ENCODE measurements at places on chromosomes 6 and 20. TPM values are rescaled to one million over a fixed set of nuclear protein-coding genes. Genes with fewer than 3 reads are reported as not detected.

DNA sequence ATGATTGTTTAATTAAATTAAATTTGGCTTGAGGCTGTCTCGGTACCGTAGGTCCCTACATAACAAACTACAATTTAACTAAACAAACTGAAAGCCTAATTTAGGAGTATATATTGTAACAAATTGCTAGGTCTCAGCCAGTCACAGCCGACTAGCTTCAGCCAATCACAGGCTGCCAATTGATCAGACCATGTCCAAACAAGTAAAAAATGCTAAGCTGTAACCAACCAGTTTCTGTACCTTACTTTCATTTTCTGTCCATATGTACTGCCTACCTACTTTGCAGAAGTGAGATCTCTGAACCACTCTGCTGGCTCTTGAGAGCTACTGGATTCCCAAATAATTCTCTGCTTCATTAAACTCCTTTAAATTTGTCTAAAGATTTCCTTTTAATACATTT lies 648.0 kb upstream of the GJE1 start:
- DNase-seq = no peak
- no peak overlapping the region for H3K27ac ChIP-seq
- no peaks in the 10 kb centered on the region for H3K36me3 ChIP-seq
- no peak overlapping the region for H3K4me3 ChIP-seq
- H3K27me3 ChIP-seq = no peaks in the 10 kb centered on the region
- H3K4me1 ChIP-seq = no peaks in the 10 kb centered on the region

GRCh38 chr6:133130863-133131262 lies 110.3 kb upstream of the EYA4 start:
- H3K4me3 ChIP-seq = no peak overlapping the region
- H3K27me3 ChIP-seq = no peaks in the 10 kb centered on the region
- H3K4me1 ChIP-seq = peaks cover 9% of the 10 kb centered on the region
- H3K27ac ChIP-seq = no peak overlapping the region
- H3K36me3 ChIP-seq = no peaks in the 10 kb centered on the region
- DNase-seq = peak; percentile 55

- no peaks in the 10 kb centered on the region for H3K4me1 ChIP-seq
- no peaks in the 10 kb centered on the region for H3K27me3 ChIP-seq
- H3K27ac ChIP-seq = no peak overlapping the region
- H3K36me3 ChIP-seq = no peaks in the 10 kb centered on the region
- no peak overlapping the region for H3K4me3 ChIP-seq
These were observed 47.1 kb upstream of the ENTPD6 start for GRCh38 chr20:25148181-25148981.

GRCh38 chr20:58569241-58570125 lies 54.3 kb upstream of the APCDD1L start:
- H3K27me3 ChIP-seq = no peaks in the 10 kb centered on the region
- H3K36me3 ChIP-seq = no peaks in the 10 kb centered on the region
- DNase-seq = no peak
- peaks cover 44% of the 10 kb centered on the region for H3K4me1 ChIP-seq

DNA sequence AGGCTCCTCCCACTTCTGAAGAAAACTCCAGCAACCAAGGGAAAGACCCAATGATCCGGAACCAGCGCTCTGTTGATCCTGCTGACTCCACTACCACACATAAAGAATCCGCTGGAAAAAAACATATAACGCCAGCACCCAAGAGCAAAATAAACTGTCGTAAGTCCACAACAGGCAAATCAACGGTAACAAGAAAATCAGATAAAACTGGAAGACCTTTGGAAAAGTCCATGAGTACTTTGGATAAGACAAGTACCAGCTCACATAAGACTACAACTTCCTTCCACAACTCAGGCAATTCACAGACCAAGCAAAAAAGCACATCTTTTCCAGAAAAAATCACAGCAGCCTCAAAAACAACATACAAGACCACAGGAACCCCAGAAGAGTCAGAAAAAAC lies 8.0 kb downstream of the MUCL3 start:
- no peaks in the 10 kb centered on the region for H3K36me3 ChIP-seq
- H3K4me1 ChIP-seq = no peaks in the 10 kb centered on the region
- no peak overlapping the region for H3K4me3 ChIP-seq
- peaks cover 9% of the 10 kb centered on the region for H3K27me3 ChIP-seq
- H3K27ac ChIP-seq = no peak overlapping the region
- no peak for DNase-seq

DNA sequence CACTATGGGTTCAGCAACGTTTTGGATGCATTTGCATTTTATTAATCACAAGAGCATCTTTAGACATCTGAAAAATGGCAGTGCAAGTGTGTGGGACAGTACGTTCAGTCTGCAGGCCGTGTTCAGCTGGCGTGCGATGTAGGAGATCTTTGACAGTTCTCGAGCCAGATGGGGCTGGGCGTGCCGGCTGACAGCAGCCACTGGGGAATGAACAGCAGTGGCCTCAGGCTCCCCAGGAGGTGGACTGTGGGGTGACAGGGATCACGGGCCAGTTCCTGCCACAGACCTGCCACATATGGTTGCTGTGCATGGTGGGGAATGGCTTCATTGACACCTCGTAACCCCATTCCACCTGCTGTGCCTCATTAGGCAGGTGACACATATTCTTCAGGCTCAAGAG lies 16.4 kb upstream of the MLN start:
- no peaks in the 10 kb centered on the region for H3K4me1 ChIP-seq
- H3K36me3 ChIP-seq = no peaks in the 10 kb centered on the region
- DNase-seq = no peak
- no peaks in the 10 kb centered on the region for H3K27me3 ChIP-seq
- no peak overlapping the region for H3K4me3 ChIP-seq

GRCh38 chr6:52510213-52510562 lies 66.7 kb downstream of the TRAM2 start:
- no peaks in the 10 kb centered on the region for H3K27me3 ChIP-seq
- H3K36me3 ChIP-seq = peaks cover 4% of the 10 kb centered on the region
- H3K4me1 ChIP-seq = peaks cover 24% of the 10 kb centered on the region

DNA sequence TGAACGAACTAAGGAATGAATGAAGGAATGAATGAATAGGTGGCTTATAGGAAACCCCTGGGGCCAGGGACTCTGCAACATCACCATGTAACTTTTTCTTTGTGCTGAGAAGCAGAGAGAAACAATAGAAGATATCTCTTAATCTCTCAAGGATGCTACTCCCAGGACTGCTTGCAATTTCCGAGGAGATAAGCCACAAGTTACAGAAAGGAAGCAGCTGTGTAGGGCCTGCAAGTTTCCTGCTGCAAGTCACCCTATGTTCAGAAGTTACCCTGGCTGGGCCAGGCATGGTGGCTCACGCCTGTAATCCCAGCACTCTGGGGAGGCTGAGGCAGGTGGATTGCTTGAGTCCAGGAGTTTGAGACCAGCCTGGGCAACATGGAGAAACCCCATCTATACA lies 7.3 kb upstream of the MAVS start:
- H3K27me3 ChIP-seq = no peaks in the 10 kb centered on the region
- DNase-seq = no peak
- H3K4me3 ChIP-seq = no peak overlapping the region
- H3K36me3 ChIP-seq = no peaks in the 10 kb centered on the region
- no peaks in the 10 kb centered on the region for H3K4me1 ChIP-seq

- H3K4me3 ChIP-seq = no peak overlapping the region
- DNase-seq = peak; percentile 75
- H3K36me3 ChIP-seq = no peaks in the 10 kb centered on the region
- H3K27me3 ChIP-seq = no peaks in the 10 kb centered on the region
These were observed 197.3 kb upstream of the PROKR2 start for GRCh38 chr20:5513975-5514516.

- no peaks in the 10 kb centered on the region for H3K36me3 ChIP-seq
- DNase-seq = no peak
- H3K27me3 ChIP-seq = no peaks in the 10 kb centered on the region
- no peak overlapping the region for H3K27ac ChIP-seq
- H3K4me1 ChIP-seq = peaks cover 18% of the 10 kb centered on the region
These were observed 116.9 kb downstream of the SLX4IP start for GRCh38 chr20:10551732-10552724.

DNA sequence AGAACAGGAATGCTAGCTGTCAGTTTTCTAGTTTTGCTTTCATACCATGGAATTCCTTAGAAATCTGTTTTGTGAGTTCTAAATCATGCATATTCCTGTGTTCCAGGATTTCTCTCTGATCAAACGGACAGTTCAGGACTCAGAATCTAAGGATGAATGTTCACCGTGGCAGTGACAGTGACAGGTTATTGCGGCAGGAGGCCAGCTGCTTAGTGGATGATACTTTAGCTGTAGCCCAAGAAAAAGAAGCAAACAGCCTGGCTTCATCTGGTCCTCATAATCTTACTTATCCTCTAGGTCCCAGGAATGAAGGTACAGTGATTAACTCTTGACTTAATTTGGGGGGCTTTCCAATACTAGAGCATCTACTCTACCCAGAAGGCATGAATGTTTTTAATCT lies 27.1 kb downstream of the KCTD20 start:
- no peak for DNase-seq
- no peaks in the 10 kb centered on the region for H3K27me3 ChIP-seq
- no peak overlapping the region for H3K4me3 ChIP-seq

DNA sequence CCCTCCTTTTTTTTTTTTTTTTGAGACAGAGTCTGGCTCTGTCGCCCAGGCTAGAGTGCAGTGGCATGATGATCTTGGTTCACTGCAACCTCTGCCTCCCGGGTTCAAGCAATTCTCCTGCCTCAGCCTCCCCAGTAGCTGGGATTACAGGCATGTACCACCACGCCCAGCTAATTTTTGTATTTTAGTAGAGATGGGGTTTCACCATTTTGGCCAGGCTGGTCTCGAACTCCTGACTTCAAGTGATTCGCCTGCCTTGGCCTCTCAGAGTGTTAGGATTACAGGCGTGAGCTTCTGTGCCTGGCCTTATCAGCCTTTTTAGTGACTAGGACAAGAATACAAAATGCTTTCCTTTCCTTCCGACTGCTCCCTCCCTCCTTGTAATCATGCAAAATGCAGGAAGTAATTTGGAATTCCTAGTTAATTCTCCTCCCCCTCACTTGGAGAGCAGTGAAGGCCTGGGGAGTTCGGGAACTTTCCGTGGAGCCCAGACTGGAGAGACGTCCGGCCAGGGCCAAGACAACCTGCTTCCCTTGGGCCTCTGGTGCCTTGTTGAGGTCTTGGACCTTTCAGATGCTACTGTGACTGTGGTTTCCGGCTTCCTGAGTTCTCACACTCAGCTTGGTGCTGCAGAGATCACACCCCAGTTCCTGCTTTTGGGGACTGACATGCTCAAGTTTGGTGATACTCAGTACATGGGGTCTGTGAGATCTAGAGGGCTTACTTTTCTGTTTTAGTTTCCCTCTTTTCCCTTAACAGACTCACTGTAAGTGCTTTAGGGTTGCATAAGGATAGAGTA lies 3.9 kb upstream of the PHF20 start:
- no peak overlapping the region for H3K27ac ChIP-seq
- H3K36me3 ChIP-seq = no peaks in the 10 kb centered on the region
- peaks cover 12% of the 10 kb centered on the region for H3K4me1 ChIP-seq

DNA sequence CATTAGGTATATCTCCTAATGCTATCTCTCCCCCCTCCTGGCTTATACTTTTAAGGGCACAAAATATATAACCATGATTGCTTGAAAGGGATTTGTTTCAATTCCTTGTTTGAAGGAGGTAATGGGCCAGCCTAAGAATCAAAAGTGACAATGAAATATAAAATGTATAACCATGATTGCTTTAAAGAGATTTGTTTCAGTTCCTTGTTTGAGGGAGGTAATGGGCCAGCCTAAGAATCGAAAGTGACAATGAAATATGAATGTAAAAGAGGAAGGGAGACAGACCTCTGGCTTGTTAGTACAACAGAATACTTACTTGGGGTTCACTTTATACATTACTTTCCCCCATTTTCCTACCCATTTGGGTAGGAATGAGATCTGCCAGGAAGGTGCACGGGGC lies 55.5 kb downstream of the FOXC1 start:
- no peaks in the 10 kb centered on the region for H3K27me3 ChIP-seq
- H3K36me3 ChIP-seq = no peaks in the 10 kb centered on the region
- DNase-seq = no peak
- no peak overlapping the region for H3K4me3 ChIP-seq
- H3K4me1 ChIP-seq = peaks cover 6% of the 10 kb centered on the region
- no peak overlapping the region for H3K27ac ChIP-seq

DNA sequence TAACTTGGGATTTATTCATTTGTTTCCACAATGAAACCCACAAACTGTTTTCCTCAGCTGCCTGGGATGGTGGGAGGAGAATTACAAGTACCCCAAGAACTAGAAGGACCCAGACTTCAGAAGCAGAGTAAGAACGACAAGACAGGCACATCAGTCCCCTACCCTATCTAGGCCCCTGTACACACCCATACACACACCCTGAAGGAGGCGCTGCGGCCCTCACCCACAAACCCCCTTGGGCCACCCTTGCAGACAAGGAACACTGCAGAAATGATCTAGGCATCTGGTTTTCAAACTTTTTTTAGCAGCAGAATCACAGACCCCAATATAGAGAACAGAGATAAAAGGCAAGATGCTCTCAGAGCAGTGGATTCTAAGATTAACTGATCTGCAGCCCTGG lies 55.0 kb downstream of the TRERF1 start:
- no peaks in the 10 kb centered on the region for H3K36me3 ChIP-seq
- H3K4me1 ChIP-seq = peaks cover 7% of the 10 kb centered on the region
- no peaks in the 10 kb centered on the region for H3K27me3 ChIP-seq
- H3K4me3 ChIP-seq = no peak overlapping the region

GRCh38 chr20:17570347-17571152 lies 675 bp downstream of the DSTN start:
- H3K4me1 ChIP-seq = peaks cover 16% of the 10 kb centered on the region
- peak overlapping the region; percentile 99 for H3K27ac ChIP-seq
- no peaks in the 10 kb centered on the region for H3K36me3 ChIP-seq
- H3K4me3 ChIP-seq = peak overlapping the region; percentile 71
- H3K27me3 ChIP-seq = no peaks in the 10 kb centered on the region
- DNase-seq = peak; percentile 72

GRCh38 chr20:32232326-32232886 lies 24.7 kb downstream of the POFUT1 start:
- peaks cover 30% of the 10 kb centered on the region for H3K4me1 ChIP-seq
- no peaks in the 10 kb centered on the region for H3K36me3 ChIP-seq
- no peak for DNase-seq
- peak overlapping the region; percentile 98 for H3K27ac ChIP-seq
- no peaks in the 10 kb centered on the region for H3K27me3 ChIP-seq
- no peak overlapping the region for H3K4me3 ChIP-seq

GRCh38 chr6:44151348-44152108 lies 7.1 kb upstream of the CAPN11 start:
- H3K27me3 ChIP-seq = no peaks in the 10 kb centered on the region
- H3K36me3 ChIP-seq = no peaks in the 10 kb centered on the region
- H3K4me1 ChIP-seq = peaks cover 11% of the 10 kb centered on the region
- H3K4me3 ChIP-seq = no peak overlapping the region
- no peak overlapping the region for H3K27ac ChIP-seq
- peak; percentile 87 for DNase-seq

Gene SPATA25
- 1.4 TPM for polyA plus RNA-seq

Gene PXMP4
- polyA plus RNA-seq = 4.7 TPM

Gene FOXC1
- polyA plus RNA-seq = 1.1 TPM

Gene CENPQ
- 4.5 TPM for polyA plus RNA-seq

Gene CAP2
- 13.5 TPM for polyA plus RNA-seq

Gene MYLK2
- not detected for polyA plus RNA-seq

Gene C6orf52
- polyA plus RNA-seq = 6.8 TPM

Gene CDYL
- polyA plus RNA-seq = 28.9 TPM

Gene PRIM2
- polyA plus RNA-seq = 5.1 TPM

Gene SLC12A5
- polyA plus RNA-seq = 3.1 TPM

Gene IL17A
- polyA plus RNA-seq = not detected

Gene XKR7
- not detected for polyA plus RNA-seq
